Cortex of kidney (tissue), 1 donor: ENCODE measurements at places on chromosomes 16 and 17.

- no peak for DNase-seq
Observed at GRCh38 chr17:16953841-16954240, 18.1 kb downstream of the TNFRSF13B start.

- no peak for DNase-seq
Observed at GRCh38 chr17:27618417-27618816, 12.6 kb upstream of the LGALS9 start.

DNA sequence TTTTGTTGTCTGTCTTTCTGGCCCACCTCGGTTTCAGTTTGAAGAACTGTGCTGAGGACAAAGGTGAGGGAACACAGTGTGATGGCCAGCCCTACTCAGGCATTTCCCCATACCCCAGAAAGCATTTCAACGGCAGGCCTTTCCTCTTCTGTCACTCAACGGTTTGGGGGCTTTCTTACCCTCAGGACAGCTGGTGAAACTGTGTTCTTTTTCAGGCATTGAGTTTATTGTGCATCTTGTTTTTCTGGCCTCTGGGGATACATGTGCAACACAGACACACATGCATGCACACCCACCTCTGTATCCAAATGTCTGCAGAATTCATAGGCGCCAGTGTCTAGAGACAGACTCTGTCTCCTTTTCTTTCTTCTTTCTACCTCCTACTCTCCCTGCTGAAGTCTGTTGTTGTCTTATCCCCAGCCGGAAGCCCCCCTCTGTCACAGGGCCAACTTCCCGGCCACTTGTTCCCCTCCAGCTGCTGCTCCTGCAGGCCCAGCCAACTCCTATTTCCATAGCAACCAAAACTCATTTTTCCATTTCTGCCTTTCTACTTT lies 17.0 kb downstream of the CHD9 start:
- no peak for DNase-seq

- DNase-seq: no peak
Observed at GRCh38 chr16:65105171-65105570, 16.7 kb downstream of the CDH11 start.
